ENCODE measurements at places on chromosomes 5 and 9.

DNA sequence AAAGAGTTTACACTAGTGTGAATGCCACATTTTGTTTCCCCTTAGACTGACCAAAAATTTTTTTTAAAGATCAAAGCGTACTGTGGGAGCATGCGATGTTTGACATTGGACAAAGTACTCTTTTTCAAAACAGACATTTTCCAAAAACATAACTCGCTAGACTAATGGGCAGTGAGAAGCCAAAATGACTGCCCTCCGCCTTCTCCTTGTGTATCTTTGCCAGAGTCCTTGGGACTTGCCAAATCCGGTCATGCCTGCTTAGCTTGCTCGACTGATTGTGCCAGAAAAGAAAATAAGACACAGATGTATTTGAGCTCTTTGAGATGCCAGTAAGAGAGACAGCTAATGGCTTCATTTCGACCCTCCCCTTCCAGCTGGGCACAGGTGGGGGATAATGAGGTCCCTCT, 157.5 kb downstream of the MAPKAP1 start:
- no peak for DNase-seq

- no peak for DNase-seq
Observed at GRCh38 chr5:104512063-104512825, 949.7 kb upstream of the NUDT12 start.

- no peak for DNase-seq
Observed at GRCh38 chr5:179806250-179807048, at the start of gene MGAT4B. Gene MGAT4B, minus strand, starts transcription at chr5:179806866. Its CDS starts 283 bp downstream, at chr5:179806583.

GRCh38 chr5:66880401-66880800, 284.2 kb downstream of the MAST4 start:
- DNase-seq: no peak

GRCh38 chr5:129094087-129094923, at the start of gene ISOC1:
Gene ISOC1, plus strand, starts transcription at chr5:129094749. Its CDS starts 18 bp downstream, at chr5:129094767.
- peak; percentile 78 for DNase-seq

DNA sequence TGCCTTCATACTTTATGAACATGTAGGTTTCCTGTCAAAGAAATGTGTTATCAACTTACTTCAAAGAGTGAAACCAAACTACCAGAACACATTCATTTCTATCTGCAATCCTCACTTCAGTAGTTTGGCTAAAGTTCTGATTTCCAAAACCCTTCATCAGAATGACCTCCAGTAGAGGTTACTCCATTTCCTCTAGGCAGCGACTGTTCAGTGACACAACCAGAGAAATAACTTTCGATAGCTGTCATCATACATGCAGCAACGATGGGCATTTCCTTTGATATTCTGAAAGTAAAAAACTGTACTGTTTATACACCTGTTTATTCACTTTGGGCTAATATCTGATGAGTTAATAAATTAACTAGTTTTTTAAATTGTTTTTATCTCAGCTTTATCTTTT, 532.5 kb upstream of the IZUMO3 start:
- no peak for DNase-seq

DNA sequence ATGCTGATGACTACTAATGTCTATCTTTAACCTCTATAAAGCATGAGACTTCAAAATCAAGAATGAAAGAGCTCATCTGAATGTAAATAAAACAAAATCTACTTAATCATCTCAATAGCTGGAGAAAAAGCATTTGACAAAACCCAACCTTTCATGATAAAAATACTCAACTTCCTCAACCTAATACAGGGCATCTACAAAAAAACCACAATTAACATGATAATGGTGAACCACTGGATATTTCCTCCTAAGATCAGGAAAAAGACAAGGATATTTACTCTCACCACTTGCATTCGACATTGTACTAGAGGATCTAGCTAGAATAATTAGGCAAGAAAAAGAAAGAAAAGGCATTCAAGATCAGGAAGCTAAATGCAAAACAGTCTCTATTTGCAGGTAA, 49.3 kb downstream of the FAM169A start:
- DNase-seq: no peak

DNA sequence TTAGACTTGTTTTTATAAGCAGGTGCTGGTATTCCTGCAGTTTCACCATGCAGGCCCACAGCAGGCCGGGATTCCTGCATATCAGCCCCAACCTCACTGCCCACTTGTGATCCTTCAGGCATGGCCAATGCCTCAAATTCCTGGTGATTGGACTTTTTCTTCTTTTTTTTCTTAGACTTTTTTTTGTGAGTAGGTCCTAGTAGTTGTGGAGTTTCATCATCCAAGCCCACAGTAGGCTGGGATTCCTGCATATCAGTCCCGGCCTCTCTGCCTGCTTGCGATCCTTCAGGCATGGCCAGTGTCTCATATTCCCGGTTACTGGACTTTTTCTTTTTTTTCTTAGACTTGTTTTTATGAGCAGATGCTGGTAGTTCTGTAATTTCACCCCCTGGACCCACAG, 4.8 kb downstream of the TTF1 start:
- DNase-seq: no peak

DNA sequence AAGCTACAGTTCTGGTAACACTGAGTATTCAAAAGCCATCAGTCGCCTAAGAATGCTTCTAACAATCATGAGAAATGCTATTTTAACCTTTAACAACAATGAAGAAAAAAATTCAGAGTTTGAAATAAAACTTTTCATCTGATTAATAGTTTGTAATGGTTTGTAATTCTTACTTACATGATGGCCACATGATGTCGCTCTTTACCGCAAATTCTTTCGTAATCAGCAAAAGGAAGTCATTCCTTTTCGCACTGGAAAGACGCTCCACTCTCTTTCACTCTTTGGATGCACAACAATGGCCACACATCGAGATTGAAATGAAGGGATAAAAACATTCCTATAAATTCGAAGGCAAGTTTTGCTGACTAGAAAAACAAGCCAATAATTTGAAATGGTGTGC, at the start of gene PCDHA7:
Gene PCDHA7 (plus strand): TSS at position 277 of the 400 bp plus-strand sequence. CDS start 115 bp downstream, at position 392.
- DNase-seq: no peak

DNA sequence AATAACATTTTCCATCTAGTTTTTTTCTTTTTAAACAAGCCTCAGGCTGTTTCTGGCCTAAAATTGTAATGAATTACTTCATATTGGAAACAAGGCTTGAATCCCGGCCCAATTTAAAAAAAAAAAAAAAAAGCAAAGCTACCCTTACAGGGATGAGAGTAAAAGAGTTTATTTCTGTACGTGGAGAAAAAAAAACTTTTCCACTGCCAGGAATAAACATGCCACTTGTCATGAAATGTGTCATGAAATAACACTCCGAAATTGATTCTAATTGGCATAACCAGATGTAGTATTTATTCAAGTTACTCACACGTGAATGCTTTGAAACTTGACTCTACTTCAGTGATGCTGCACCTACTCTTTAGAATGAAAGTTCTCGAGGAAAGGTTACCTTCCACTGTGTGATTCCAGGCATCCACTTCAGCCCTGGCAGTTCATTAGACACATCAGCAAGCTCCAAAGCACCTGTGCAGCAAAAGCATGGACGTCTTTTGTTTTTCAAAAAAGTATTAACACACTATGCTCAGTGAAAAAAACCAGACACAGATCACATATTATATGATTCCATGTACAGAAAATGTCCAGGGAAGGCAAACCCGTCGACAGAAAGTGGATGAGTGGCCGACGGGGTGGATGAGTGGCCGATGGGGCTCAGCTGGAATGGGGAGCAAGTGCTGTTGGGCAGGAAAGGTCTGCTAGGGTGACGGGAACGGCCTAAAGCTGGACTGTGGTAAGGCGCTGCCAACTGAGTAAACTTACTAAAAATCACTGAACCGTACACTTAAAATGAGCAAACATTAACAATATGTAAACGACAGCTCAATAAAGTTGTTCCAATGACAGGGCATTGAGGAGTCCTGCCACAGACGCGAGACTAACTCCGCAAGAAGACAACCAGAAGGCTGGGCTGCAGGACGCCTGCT, 21.2 kb downstream of the NSUN2 start:
- DNase-seq: no peak

DNA sequence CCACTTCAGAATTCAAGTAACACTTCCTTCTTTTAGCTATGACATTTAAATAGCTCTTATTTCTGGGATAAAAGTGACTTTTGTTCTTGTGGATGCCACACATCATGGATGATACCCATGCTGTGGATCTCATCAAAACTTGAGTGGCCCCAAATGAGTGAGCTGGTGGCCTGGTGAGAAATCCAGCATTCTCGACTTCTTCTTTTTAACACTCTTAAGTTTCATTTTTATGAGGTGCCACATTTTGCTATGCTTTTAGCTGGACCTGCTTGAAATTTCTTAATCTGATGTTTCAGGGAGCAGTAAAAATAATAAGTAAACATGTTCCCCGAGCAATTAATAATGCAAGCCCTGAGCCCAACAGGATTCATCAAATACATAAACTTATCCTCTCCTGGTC, 384.8 kb upstream of the MEF2C start:
- no peak for DNase-seq

DNA sequence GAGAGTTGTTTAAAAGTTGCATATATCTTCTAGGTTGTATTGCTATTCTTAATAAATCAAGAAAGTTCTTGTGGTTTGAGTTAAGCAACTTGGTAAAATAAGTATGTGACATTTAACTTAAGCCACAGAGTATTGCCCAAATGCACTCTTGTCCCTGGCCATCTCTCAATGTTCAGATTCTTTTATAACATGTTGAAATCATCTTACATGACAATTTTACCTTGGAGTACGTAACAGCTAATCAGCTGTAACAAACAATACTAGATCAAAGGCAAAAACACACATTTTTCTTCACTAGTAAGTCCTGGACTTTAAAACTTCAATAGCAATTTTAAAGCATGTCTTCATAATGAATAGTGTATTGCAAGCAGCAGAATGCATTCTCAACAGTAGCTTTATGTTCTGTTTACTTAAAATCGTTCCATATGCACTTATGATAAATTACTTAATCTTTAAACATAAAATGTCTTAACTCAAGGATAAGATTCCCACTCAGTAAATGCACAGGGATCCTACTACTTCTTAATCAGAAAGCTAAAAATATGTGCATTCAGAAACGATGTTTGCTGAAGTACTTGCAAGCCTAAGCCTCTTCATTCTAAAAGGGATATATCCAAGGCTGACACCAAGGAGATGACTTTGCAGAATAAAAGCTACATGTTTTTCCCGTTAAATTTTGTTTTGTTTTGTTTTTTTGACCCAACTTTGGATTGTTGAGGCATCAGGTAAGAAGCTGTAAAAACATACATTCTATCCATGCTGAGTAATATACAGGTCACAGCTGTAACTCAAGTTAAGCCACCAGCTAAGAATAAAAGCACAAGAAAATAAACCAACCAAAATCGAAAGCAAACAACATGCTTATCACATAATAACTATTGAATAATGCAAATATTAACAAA, 86.1 kb upstream of the NFIB start:
- no peak for DNase-seq

- DNase-seq: no peak
Observed at GRCh38 chr5:81205058-81205457, 28.1 kb upstream of the CKMT2 start.

GRCh38 chr5:135179308-135179980, 145.4 kb upstream of the PITX1 start:
- DNase-seq: no peak

GRCh38 chr5:149381261-149381985, 2.3 kb upstream of the IL17B start:
- no peak for DNase-seq

DNA sequence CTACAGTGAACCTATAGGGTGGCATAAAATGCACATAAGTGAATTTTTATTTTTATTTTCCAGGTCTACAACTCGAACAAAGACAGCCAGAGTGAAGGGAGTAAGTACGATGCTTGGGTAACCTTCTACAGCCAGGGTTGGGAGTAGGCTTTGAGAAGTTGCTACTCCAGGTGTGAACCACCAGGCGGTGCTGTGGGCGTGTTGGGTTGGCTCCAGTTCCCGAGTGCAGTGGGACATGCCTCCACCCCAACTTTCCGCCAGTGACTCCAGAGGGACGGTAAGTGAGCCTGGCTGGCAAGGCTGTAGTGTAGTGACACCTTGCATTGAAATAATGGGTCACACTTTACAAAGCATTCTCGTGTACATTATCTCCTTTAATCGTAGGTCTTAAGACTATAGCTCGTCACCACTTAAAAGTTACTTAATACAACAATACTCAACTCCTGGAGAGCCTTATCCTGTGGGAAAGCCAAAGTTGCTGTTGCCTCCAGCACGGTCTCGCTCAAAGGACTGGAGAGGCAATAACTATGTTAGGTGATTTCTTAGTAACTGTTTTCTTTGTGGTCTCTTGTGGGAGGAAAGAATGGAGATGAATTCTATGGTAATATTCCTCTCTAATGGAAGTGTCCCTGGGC, 244.0 kb downstream of the ARHGAP26 start:
- no peak for DNase-seq
